Ascending aorta (tissue), 2 donors: ENCODE measurements at places on chromosomes 13 and 19.
A peak's percentile ranks its signal among the peaks of the same experiment; 100 is the strongest.

DNA sequence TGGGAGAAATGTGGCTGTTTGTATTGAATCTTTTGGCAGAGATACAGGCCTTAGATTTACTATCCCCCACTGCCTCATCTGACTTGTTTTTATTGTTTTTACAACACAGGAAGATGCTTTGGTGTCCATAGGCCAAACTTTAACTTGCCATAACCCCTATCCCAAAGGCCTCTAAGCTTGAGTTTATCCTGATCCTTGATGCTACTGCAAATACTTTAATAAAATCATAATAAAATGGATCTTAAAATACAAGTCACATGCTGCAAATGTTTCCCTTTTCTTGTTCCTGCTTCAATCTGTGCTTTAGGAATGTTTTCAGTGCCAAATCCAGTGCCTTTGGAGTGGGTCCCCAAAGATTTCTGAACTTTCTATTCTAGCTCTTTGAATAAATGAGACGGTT is 770.6 kb downstream of the DACH1 start:
- DNase-seq, result no peak

DNA sequence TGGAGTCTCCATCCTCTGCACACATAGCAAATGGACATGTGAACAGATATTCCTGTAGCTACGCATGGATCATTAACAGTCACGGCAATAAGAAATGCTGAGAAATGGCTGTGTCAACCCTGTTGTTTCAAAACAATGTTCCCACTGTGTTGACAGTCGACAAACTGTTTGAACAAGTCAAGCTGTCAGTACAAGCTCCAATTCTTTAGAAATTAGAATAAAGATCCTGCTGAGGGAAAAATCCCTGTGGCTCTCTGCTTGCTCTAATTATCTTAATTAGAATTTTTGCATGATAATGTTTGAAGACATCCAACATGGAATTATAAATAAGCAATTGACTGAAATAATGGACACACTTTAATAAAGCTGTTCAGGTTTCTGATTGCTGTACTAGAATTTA is 37.9 kb upstream of the CPB2 start:
- no peak for DNase-seq

DNA sequence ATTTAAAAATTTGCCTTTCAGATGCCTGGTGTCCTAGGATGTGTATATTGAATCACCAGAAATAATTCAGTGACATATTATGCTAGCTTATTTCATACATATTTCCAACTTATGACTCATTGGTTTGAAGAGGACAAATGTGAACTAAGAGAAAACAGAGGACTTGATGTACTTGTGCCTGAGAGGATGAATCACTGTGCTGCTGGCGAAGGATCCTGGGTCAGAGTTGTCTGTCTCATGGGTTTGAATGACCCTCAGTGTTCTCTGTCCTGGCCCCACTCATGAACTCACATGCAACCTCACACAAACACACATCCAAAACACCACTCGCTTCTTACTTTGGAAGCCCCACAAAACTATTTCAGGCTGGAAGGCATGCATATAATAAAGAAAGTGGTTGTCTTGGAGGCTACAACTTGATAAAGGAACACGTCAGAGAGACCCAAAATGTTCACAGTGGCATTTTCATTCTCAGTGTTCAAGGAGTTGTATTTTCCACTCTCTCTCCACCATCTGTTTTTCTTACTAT is 129.0 kb upstream of the SPRY2 start:
- DNase-seq, result peak; percentile 62

DNA sequence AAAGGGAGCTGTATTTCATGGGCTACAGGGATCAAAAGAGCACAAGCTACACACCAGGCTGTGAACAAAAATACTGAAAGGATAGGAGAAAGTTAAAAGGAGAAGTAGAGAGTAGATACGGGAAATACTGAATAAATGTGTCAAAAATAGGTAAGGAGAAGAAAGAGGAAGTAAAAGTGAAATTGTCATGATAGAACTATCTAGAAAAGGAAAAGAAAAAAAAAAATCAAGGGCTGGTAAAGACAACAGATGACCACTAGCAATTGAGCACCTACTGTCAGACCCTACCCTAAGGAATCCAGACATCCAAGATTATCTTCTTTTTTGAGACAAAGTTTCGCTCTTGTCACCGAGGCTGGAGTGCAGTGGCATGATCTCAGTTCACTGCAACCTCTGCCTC is 4.8 kb downstream of the RUBCNL start:
- DNase-seq, result no peak

DNA sequence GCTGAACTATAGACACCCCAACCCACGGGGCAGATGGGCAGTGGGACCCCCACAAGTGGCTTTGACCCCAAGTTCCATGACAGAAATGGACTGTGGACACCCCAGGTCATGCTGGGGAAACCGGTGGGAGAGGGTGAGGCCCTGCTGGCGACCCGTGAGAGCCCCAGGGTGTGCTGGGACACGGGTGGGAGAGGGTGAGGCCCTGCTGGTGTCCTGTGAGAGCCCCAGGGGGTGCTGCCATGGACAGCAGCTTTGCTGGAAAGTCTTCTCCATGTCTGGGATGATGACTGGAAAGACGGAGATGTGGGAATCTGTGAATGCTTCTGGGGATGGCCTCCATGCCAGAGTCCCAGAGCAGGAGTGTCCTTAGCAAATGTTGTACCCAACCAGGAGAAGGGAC is 148.4 kb downstream of the URI1 start:
- no peak for DNase-seq
